ENCODE measurements at places on chromosomes 2 and 18. TPM values are rescaled to one million over a fixed set of nuclear protein-coding genes. Genes with fewer than 3 reads are reported as not detected.

The EFEMP1 gene
- 1,445 TPM for total RNA-seq

The C2orf68 gene
- 14.9 TPM for total RNA-seq

The WDCP gene
- 7.8 TPM for total RNA-seq

The CHPF gene
- total RNA-seq: 134 TPM

The C18orf54 gene
- total RNA-seq: 1.3 TPM

The FEV gene
- total RNA-seq: not detected

The ALPG gene
- total RNA-seq: not detected

The KCNG3 gene
- not detected for total RNA-seq

The CBLN2 gene
- total RNA-seq: under 0.01 TPM

The RPRM gene
- not detected for total RNA-seq

The UGT1A5 gene
- not detected for total RNA-seq

The ZNF396 gene
- total RNA-seq: 2.8 TPM

The CDH2 gene
- total RNA-seq: 33.7 TPM

The PSME4 gene
- 20.8 TPM for total RNA-seq

The RNF125 gene
- 0.28 TPM for total RNA-seq

The GKN1 gene
- not detected for total RNA-seq

The EVA1A gene
- total RNA-seq: 13.4 TPM

The SGPP2 gene
- not detected for total RNA-seq

The GREB1L gene
- total RNA-seq: not detected

The ANKRD30B gene
- under 0.01 TPM for total RNA-seq

The LRATD1 gene
- 0.09 TPM for total RNA-seq

The AP1S3 gene
- total RNA-seq: 5.9 TPM

The RND3 gene
- 606 TPM for total RNA-seq

The EML6 gene
- 1.8 TPM for total RNA-seq

The ATP6V1C2 gene
- total RNA-seq: under 0.01 TPM

The SLC38A11 gene
- 0.55 TPM for total RNA-seq

The ASAP2 gene
- total RNA-seq: 15.1 TPM

Measured in smooth muscle cell of bladder (primary cell).